ENCODE measurements at places on chromosomes 4 and X.

- no peak for DNase-seq
Observed at GRCh38 chrX:42098900-42099299, 175.5 kb upstream of the CASK start.

DNA sequence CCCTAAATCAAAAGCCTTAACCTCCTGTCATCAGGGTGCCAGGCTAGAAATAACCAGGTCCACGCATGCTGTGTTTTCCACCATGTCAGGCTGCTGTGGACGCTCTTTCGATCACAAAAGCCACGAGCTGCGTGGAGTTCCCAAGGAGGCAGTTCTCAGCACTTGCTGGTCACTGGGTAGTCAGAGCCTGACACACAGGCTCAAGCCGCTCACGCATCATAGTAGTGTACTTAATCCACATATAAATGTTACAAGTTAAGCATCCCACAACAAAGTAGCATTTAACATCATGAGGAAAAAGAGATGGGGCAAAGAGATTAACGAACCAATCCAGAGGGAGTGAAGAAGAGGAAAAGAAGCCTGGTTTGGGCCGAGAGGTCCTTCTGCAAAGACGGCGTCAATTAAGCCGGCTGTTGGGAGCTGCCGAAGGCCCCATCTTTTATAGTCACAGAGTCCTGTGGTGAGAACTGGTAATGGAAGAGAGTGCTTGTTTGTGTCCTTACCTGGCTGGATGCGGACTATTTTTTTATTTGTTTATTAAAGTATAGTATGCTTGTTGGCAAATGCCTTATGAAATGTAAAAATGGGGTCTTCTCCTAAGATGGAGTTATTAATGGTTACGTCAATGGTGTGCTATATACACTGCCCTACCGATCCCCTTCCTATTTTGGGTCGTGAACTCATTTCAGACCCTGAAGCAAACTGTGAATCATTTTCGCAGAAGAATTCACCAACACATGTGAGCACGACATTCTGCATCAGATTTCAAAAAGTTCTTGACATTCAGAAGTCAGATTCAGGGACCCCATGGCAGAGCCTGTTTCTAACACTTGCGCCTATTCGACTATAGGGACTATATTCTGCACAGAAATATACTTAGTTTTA, 675 bp downstream of the PRIMPOL start:
- no peak for DNase-seq

DNA sequence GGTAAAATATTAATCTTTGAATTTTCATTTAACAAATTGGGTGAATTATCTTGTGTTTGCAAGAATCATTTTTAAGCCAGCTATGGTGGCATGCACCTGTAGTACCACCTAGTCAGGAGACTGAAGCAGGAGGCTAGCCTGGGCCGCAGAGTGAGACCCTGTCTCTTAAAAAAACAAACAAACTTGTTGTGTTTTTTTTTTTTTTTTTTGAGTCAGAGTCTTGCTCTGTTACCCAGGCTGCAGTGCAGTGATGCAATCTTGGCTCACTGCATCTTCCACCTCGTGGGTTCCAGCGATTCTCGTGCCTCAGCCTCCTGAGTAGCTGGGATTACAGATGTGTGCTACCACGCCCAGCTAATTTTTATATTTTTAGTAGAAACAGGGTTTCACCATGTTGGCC, 2.2 kb downstream of the TXLNG start:
- no peak for DNase-seq

- DNase-seq = no peak
Observed at GRCh38 chrX:137575596-137576255, 9.8 kb downstream of the ZIC3 start.

DNA sequence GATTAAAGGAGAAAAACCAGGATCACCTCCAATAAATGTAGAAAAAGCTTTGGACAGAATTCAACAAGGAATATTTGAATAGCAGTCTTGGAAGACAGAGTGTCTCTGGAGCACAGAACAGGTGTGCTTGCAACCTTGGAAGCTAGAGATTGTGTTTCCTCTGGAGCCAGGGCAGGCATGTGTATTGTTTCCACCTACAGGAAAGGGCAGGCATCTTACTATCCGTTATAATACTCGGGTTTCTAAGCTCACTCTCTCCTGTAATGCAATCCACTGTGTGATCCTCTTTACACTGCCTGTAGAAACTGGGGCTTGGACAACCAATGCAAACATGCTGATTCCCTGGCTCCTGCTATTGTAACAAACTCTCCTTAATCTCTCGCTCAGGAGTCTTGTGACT, 14.4 kb downstream of the CCDC110 start:
- DNase-seq = no peak

- DNase-seq = no peak
Observed at GRCh38 chr4:169993531-169993930, 32.7 kb downstream of the MFAP3L start.
